ENCODE measurements at places on chromosomes 16 and 17.

DNA sequence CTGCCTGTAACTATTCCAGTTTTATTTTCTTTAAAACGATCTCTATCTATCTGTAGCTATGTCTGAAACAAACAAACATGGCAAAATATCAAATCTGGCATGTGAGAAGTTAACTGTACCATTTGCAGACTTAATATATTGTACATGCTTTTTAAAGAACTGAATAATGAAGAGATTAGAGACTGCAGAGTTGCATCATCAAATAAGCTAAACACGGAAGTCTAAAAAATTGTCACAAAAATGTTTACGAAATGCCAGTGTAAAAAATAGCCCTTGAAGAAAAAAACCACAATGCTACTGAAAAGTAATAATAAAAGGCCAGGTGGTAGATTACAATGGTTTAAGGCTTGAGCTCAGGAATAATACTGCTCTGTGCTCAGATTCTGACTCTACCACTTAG is 43.1 kb downstream of the HS3ST3A1 start:
- DNase-seq, result no peak

DNA sequence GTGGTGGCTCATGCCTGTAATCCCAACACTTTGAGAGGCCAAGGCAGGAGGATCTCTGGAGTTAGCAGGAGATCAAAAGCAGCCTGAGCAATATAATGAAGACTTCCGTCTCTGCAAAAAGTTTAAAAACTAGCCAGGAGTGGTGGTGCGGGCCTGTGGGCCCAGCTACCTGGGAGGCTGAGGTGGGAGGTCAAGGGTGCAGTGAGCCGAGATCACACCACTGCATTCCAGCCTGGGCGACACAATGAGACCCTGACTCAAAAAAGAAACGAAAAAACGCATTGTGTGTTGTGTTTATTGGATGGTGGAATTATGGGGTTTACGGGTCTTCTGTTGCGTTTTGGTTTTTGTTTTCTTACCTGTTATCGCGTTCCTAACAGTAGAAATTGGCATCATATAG is 863 bp upstream of the DDX19A start:
- DNase-seq, result no peak

DNA sequence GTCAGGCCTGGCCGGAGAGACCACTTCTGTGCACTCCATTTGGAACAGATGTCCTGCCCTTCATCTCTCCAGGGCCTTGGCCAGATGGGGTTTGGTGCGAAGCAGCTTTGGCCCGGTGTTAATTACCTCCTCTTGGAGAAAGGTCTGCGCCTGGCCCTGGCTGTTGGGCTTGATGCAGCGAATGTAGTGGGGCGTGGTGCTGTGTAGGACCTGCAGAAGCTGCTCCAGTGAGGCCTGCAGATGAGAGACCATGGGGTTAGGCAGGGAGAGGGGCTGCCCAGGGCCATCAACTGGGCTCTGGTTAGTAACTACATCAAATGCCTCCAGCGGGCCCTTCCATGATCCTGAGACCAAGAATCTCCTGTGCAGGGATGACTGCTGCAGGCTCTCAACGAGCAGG is 18.7 kb downstream of the ZNHIT3 start:
- no peak for DNase-seq

DNA sequence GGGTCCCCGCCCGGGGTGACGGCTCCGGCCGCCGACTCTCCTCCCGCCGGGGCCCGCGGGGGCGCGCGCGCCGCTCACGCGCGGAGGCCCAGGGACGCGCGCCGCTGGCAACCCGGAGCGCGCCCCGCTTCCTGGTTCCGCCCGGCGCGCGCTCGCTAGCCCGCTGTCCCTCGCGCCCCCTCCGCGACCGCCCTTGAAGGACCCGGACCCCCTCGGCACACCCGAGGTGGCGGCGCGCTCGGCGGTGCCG is at the start of gene STAT5B:
Gene STAT5B (minus strand): TSS at position 33 of the 250 bp plus-strand sequence. CDS start 44,264 bp downstream, outside the sequence.
- peak; percentile 47 for DNase-seq

DNA sequence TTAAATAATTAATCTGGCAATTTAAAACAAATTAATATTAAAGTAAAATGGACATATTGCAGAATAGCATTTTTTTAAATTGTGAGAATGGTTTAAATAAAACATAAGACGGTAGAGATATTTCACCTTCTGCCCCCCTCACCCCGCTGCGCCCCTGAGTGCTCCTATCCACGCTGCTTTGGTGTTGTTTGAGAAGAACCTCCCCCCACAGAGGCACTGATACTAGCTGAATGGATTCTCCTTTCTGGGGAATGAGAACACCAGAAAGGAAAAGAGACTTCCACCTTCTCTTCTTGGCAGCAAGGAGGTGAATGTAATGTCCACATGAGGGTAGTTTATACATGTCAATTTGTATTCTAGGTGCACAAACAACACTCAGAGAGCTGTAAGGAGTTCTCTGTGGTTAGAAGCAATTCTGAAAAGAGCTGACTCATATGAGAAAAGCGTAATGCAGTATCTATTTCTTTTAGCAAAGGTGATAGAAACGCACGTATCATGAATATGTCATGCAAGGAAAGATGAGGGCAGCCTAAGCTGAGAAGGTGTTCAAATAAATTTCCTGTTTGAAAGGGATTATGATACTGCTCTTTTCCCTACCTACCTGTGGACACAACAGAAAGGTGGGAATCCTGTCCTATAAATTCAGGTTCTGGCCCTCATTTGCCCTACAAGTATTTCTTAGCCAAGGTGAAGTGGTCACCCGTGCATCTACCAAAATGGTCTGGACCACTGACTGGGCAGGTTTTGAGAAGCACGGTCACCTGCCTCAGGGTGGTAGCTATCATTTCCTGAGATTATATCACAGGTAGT is 126.9 kb downstream of the PARN start:
- DNase-seq, result no peak

- no peak for DNase-seq
Observed at GRCh38 chr17:1379930-1380313, 20.1 kb downstream of the YWHAE start.

DNA sequence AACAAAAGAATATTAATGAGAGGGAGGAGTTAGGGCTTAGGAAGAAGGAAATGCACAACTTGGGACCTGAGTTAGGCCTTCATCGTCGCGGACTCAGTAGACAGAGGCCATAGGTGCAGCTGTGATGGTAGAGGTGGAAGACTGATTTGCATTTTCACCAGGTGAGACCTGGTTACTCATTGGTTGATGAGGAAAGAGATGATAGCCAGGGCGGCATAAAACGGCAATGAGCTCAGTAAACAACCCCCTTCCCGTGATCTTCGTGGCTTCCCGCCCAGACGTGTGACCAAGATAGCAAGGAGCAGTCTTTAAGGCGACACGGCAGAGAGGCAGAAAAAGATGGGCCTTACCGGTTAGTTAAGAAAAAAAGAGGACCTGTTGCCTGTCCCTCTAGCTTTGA is at the start of gene TMC5:
Gene TMC5 (plus strand): TSS at position 244 of the 400 bp plus-strand sequence. CDS start 22,156 bp downstream, outside the sequence.
- DNase-seq, result no peak

DNA sequence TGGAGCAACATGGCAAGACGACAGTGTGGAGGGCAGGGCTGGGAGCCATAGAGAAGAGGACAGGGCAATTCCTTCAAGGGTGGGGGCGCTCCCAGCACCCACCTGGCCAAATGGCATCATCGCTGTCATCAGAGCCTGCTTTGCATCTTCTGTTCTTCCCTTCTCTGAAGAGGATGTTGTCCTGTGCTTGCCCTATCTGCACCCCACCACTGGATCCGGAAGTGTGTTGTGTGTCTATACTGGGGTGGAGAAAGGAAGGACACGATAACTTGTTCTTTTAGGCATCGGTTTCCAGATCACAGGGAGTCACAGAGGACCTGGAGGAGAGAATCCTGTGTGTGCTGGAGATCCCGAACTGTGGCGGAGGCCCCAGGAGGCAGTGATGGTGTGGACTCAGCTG is 25.7 kb upstream of the ANKRD40CL start:
- no peak for DNase-seq

- DNase-seq, result no peak
Observed at GRCh38 chr17:2899906-2900305, 103.7 kb downstream of the RAP1GAP2 start.

- DNase-seq, result no peak
Observed at GRCh38 chr16:78257376-78257728, 157.9 kb downstream of the WWOX start.

- DNase-seq, result no peak
Observed at GRCh38 chr16:47109361-47109760, 34.4 kb downstream of the NETO2 start.

- DNase-seq, result peak; percentile 57
Observed at GRCh38 chr17:17403899-17404576, 72.8 kb upstream of the MED9 start.

GRCh38 chr16:64361753-64362152 is 760.1 kb downstream of the CDH11 start:
- no peak for DNase-seq

DNA sequence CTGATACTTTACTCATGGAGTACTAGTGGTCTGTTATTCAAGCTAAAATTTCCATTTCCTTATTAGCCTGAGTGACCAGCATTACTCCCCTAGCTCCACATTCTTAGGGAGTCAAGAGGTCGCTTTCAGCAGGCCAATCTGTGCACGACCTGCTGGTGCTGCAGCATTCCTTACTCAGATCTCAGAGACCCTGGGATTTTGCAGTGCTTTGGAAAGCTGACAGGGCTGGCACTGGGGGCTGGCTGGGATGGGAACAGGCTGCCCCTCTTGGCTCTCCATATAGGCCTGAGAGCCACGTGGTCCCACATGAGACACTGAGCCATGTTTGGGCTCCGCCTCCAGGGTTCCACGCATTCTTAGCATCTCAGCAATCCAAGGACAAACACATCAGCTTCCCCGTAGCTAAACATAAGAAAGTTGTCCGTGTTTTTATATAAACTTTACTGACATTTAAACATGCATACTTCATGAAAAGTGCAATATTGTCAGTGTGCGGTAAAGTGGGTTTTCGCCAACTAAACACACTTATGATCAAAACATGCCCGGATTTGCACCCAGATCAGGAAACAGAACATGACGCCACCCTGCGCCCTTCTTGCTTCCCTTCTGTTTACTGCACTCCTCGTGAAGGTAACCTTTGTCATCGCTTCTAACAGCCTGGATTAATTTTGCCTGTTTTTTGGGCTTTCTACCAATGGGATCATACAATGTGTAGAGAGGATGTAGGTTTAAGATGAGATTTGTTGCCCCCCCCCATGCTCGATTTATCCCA is 254.5 kb upstream of the CACNG5 start:
- no peak for DNase-seq

DNA sequence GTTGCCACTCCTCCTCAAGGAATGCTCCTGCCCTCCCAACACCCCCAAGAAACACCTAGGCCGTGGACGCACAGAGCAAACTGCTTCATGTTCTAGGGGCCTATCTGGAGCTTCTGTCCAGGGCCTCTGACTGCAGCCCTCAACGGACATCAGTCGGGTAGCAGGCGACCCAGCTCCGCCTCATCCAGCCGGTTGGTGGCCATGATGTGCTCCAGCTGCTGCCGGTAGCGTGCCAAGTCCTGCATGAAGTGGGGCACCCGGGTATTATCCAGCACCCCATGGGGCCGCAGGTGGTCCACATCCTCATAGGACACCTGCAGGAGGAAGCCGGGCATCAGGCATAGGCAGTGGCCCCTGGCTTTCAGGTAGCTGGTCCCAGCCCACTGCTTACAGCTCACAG is 6.3 kb downstream of the NOL3 start:
- no peak for DNase-seq

DNA sequence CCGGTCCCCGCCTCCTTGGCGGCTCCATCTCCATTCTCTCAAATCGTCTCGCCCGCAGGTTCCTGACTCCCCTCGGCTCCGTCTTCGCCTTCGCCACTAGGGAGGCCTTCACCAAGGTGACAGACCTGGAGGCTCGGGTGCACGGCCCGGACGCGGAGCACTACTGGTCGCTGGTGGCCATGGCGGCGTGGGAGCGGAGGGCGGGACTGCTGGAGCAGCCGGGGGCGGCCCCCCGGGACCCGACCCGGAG is 862 bp downstream of the GLTPD2 start:
- DNase-seq, result no peak

GRCh38 chr16:74736531-74737157 is 36.0 kb upstream of the MLKL start:
- DNase-seq, result no peak

GRCh38 chr17:74282587-74283370 is 8.7 kb downstream of the DNAI2 start:
- no peak for DNase-seq

DNA sequence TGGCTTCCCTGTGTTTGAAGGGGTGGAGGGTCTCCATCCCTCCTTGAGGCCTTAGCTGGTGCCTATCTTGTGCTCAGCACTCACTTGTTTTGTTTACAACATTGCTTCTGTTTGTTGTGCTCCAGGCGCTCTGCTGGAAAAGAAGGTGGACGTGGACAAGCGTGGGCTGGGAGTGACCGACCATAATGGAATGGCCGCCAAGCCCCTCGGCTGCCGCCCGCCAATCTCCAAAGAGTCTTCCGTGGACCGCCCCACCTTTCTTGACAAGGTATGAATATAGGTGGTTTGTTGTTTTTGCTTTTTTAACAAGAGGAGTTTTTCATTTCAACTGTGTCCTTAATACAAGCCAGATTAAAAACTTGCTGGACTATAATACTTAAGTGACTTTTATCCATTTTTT is 53.5 kb downstream of the TMC6 start:
- no peak for DNase-seq

- no peak for DNase-seq
Observed at GRCh38 chr17:57862694-57863667, 13.1 kb upstream of the MRPS23 start.

GRCh38 chr17:48429638-48430586 is at the start of gene SKAP1:
SKAP1 (minus strand) TSS chr17:48430214.
- DNase-seq, result no peak

- no peak for DNase-seq
Observed at GRCh38 chr17:40606548-40607353, 40.9 kb downstream of the SMARCE1 start.

DNA sequence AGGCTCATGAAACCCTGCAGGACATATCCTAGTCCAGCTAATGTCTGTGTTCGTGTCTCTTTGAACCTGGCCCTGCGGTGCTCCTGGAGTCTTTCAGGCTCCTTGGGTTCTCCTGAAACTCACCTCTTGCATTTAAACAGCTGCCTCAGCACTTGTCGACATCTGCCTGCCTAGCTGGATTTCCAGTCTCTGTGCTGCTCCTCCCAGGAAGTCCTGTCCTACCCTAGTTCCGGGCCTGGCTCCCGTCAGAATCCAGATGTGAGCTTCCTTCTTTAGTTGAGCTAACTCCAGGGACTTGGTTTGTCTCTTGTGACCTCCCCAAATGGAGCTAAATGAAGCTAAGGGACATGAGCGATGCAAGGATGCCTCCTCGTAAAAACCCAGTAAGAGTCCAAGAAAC is 155.2 kb upstream of the PIRT start:
- no peak for DNase-seq

Measured in SK-N-DZ (cell line).